AG04450 (cell line): ENCODE measurements at places on chromosomes 4 and X.
A peak's percentile ranks its signal among the peaks of the same experiment; 100 is the strongest.

DNA sequence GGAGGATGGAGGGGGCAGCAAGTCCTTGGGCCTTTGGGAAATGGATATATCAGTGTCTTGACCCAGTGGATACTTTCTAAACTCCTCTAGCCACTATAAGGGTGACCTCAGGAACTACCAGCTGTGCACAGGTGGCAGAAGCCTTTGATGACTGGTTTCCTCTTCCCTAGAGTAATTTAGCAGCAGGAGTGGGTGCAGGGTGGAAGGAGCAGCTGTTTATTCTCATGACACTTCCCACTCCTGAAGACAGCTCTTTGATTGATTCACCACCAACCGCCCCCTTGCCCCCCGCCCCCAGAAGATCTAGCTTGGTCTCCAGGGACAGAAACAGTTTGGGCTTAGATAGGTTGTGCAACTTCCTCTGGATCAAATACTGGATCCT lies 63.0 kb downstream of the GPC3 start:
- no peak for DNase-seq

DNA sequence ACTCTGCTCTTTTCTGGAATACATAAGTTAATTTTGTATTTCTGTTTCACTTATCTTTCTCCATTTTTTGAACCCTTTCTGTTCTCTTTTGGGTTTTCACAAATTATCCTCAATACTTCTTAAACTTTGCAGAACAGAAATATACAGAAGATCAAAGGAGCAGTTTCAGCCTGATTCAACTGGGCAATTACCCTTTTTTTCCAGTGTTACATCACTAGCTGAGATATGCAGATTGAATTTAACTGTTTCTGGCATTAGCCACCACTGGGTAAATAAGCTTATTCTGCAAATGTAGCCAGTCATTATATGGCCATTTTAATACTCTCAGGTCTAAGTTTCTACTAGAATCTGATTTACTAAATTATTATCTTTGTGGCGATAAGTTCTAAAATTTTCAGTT lies 66.9 kb upstream of the GRID2 start:
- peak; percentile 20 for DNase-seq

DNA sequence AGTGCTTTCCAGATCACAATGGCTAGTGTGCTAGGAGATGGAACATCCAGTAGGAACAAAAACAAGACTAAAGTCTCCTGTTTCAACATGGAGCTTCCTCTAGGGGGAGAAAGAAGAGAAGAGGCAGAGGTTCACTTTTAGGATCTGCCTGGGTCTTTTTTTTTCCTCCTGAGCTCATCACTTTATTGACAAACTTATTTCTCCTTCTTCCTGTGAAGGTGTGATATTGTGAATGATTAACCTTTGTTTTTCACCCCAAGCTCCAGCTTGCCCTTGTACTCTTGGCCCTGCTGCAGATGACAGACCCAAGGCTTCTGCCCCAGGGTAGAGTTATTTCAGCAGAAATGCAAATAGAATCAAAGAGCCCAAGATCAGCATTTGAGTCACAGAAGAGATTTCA lies 13.5 kb downstream of the PAGE4 start:
- no peak for DNase-seq

GRCh38 chr4:185381288-185382196 lies 14.2 kb downstream of the LRP2BP start:
- no peak for DNase-seq

- no peak for DNase-seq
These were observed 315.8 kb downstream of the STIM2 start for GRCh38 chr4:27176400-27176799.

DNA sequence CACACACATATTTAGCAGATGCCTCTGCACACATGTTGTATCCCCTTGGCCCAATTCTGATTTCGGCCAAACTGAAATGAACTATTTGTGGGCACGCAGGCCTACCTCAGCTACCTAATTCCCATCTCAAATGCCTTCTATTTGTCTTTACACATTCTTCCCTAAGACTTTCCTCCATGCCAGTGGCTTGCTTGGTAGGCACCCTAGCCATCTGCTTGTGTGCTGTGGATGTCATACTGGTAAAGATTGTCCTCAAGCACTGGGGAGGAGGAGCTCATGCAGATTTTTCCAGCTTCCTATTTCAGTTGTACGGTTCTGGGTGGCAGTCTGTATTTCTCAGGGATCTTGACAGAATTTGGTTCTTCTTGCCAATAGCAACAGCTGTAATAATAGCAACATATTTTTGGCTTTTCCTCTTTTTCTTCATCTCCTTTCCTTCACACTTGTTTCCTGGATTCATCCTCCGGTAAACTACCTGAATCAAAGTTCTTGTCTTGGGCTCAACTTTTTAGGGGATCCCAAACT lies 514.3 kb downstream of the ADGRL3 start:
- DNase-seq = no peak

GRCh38 chr4:673349-674091 lies 556 bp downstream of the ATP5ME start:
- no peak for DNase-seq

- DNase-seq = no peak
These were observed 89.5 kb downstream of the OR13H1 start for GRCh38 chrX:131633285-131633917.

DNA sequence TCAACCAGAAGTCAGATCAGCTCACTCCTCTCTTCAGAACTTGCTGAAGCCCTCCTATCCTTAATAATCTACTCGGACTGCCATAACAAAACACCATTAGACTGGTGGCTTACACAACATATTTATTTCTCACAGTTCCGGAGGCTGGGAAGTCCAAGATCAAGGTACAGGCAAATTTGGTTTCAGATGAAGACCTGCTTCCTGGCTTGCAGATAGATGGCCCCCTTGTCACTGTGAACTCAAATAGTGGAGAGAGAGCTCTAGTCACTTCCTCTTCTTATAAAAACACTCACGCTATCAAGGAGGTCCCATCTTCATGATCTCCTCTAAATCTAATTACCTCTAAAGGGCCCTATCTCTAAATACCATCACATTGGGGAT lies 125.1 kb downstream of the CAMK2D start:
- no peak for DNase-seq

GRCh38 chr4:44978020-44978419 lies 251.7 kb upstream of the GNPDA2 start:
- no peak for DNase-seq

DNA sequence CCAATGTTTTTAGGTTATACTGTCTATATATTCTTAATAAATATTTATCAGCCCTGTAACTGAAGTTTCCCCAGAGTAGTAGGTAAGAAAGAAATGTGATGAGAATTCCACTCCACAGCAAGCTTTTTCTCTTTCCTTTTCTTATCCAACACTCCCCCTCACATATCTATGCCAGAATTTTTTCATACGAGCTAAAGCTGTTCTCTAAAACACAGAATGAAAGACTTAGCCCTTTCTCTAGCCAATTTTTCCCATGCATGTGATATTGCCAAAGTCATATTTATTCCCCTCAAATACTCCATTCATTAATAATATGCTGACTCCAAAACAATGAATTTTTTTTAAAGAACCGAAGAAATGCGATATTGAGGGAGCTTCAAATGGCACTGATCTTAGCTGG lies 32.3 kb downstream of the VEGFC start:
- no peak for DNase-seq

DNA sequence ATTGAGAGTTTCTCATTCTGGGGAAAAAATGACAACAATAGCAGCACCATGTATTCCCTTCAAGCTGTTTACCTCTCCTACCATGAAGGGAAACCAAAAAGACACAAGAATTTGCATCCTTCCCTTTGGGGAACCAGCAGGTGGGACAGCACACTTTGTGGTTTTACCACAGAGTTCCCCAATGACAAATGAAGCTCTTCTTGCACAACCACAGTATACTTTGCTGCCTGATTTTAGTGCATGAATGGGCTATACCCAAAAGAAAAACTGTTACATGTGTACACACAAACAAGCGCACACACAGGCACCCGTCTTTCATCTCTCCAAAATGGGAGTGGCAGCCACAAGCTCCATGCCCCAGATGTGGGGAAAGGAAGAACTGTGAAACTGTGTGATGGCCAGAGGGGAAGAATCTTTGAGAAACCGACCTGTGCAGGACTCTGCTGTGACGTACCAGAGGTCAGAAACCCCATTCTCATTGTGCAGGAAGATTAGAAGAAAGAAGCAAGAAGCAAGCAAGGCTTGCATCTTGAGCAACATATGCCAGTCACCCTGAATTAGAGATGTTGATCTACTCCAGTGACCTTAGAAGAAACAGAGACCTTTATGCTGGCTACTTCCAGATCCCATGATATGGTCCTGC lies 2.7 kb upstream of the MAML3 start:
- DNase-seq = no peak

DNA sequence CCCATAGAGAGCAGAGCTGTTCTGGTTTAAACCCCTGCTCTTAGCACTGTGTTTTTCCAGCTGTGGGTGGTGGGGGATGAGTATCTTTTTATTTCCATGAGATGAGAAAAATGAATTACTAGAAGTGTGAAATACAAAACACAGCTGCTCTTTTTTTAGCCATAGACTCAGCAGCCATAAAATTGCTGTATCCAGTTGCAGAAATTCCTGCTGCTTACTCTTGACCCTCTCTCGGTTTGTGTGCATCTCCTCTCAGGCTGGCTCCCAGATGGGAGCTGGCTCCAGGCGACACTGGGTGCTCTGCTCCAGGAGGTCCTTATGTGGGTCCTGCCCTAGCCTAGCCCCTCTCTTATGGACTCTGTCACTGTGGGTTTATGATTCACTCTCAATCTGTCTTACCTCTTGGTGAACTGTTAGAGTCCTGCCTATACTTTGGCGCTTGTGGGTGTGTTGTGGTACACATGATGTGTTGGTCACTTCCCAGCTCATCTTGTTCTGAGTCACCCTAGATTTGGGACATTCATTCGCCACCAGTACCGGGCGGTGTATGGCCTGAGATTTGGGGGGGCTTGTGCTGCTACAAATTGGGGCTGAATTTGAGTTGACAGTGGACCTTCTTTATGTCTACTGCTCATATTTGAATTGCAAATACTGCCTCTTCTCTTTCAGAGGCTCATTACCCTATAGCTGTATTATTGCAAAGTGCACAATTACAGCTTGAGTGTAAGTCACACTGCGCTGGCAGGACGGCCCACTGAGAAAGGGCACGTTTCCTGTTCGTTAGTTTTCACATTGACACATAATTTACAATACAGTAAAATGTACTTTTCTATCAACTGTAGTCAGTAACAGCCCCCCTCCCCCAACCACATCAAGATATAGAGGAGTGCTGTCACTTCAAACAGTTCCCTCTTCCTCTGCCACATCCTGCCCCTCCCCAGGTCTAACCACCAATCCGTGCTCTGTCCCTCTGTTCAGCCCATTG lies 46.9 kb upstream of the MSANTD1 start:
- peak; percentile 20 for DNase-seq

- DNase-seq = peak; percentile 72
These were observed 190.6 kb downstream of the CCSER1 start for GRCh38 chr4:90317785-90318184.

GRCh38 chr4:130029442-130029841 lies 933.5 kb downstream of the C4orf33 start:
- DNase-seq = no peak

DNA sequence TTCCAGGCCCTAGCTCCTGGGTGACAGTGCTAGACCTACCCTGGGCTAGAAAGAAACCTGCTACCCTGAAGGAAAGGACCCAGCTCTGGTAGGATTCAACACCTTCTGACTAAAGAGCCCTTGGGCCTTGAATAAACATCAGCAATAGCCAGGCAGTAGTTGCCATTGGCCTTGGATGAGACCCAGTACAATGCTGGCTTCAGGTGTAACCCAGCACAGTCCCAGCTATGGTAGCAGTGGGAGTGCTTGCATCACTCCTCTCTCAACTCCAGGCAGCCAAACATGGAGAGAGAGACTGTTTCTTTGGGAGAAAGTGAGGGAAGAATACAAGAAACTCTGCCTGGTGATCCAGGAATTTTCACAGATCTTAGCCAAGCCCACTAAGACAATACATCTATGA lies 73.5 kb upstream of the CXorf66 start:
- DNase-seq = no peak

DNA sequence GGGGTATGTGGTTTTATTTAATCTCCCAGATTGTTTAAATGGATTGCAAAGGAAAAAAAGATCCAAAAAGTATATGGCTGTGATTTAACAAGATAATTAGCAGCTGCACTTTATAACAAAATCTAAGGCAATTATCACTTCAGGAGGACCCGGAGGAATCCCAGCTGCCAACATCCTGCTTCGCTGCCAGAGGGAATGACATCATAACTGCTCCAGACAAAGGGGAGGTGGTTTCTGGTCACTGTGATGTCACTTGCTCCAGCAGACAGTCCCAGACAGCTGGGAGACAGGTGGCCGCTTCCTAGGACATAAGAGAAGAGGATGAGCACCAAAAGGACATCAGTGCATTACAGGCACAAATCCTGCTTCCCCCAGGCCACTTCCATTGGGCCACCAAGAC lies 371.0 kb downstream of the BCOR start:
- DNase-seq = no peak

DNA sequence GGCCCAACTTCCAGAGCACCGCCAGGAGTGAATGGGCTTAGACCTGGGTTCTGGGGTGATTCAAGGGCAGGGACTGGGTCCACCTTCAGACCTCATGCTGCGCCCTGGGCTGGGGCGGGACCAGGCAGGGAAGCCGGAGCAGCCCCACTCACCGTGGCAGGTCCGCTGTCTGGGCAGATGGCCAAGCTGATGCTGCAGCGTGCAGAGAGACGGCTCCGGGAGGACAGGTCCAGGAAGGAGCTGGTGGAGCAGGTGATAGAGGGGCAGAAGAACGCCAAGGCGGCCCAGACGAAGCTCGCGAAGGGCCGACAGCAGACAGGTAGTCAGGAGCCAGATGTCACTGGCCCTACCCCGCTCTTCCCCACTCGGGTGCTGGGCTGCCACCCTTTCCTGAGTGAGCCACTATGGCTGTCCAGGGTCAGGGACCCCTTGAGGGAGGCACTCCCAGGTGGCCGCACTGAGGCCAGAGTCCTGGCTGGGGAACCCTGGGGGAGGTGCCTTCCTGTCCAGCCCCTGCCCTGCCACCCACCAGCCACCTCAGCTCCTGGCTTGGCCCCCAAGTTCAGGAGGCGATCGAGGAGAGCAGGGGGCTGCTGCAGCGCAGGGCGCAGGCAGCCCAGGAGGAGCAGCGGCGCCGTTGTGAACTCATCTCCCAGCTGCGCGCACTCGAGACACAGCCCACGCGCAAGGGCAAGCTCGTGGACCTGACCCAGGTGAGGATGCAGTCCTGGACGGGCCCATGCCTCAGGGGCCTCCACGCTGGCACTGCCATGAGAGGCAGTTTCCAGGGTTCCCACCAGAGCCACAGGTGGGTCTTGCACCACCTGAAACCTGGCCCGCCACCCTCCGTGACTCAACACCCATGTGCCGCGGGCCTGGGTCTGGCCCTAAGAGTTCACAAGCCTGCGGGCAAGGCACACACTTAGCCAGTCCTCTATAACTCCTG lies 10.1 kb upstream of the RNF4 start:
- DNase-seq = no peak

- DNase-seq = no peak
These were observed 1957.1 kb upstream of the ADGRL3 start for GRCh38 chr4:59243038-59243437.

- DNase-seq = no peak
These were observed 756 bp upstream of the ADAMTS3 start for GRCh38 chr4:72569719-72570235.

GRCh38 chr4:186757696-186758355 lies 34.2 kb upstream of the FAT1 start:
- DNase-seq = no peak
